Stimulated activated CD8-positive, alpha-beta memory T cell treated with anti-CD3 and anti-CD28 coated beads, Interleukin-2, amount 100 ng/mL, for 1 hour (primary cell): ENCODE measurements at places on chromosomes 7 and 10.

GRCh38 chr10:71939304-71939703 lies 24.9 kb upstream of the CHST3 start:
- DNase-seq = no peak

GRCh38 chr10:117638200-117638599 lies 95.7 kb downstream of the EMX2 start:
- DNase-seq = no peak

DNA sequence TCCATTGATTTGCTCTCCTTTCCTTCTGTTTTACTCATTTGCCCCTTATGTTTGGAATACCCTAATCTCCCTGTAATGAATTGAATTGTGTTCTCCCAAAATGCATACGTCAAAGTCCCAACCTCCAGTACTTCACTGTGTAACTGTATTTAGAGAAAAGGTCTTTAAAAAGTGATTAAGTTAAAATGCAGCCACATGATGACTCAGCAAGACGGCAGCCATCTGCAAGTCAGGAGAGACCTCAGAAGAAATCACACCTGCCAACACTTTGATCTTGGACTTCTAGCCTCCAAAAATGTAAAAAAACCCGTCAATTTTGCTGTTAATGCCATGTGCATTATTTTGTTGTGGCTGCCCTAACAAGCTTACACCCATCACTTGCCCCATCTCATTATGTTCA lies 85.3 kb upstream of the PCLO start:
- no peak for DNase-seq

- no peak for DNase-seq
Observed at GRCh38 chr7:71120096-71120495, 11.8 kb upstream of the GALNT17 start.

GRCh38 chr10:97229322-97230015 lies 43.7 kb upstream of the SLIT1 start:
- DNase-seq = no peak

DNA sequence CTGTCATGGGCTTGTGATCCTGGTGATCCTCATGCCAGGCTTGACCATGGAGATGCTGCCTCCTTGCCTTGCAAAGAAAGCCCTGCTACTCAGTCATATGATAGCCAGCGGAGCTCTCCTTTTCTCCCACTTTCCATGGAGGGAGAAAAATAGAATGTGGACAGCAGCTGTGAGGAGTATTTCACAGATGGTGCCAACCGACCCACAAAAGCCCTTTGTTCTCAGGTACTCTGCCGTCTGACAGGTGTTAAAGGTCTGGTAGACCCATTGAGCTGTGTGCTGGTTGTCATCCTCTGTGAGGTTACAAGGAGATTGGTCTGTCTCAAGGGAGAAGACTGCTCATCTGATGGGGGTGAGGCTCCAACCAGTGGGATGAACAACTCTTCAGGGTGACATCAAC lies 29.5 kb upstream of the COBL start:
- DNase-seq = no peak

GRCh38 chr7:84904561-84904960 lies 282.3 kb downstream of the SEMA3D start:
- no peak for DNase-seq

GRCh38 chr7:136523571-136523970 lies 344.9 kb upstream of the CHRM2 start:
- no peak for DNase-seq

DNA sequence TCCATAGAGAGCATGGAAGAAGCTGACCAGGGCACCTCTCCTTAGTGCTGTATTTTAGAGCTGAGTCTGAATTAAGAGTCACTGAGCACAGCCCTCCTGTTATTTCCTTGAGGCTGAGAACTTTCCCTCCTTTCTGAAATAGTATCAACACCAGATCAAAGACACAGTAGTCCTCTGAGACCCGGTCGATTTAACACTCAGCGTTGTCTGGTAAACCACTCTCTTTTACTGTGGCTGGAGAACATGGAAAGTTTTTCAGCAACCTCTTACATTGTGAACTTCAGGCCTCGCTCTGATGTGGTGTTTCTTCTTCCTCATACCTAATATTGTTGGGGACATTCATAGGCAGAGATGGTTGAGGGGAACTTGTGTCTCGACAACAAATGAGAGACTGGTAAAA lies 202.0 kb upstream of the MTPN start:
- no peak for DNase-seq

- no peak for DNase-seq
Observed at GRCh38 chr7:139159900-139160675, 50.6 kb upstream of the ZC3HAV1 start.

DNA sequence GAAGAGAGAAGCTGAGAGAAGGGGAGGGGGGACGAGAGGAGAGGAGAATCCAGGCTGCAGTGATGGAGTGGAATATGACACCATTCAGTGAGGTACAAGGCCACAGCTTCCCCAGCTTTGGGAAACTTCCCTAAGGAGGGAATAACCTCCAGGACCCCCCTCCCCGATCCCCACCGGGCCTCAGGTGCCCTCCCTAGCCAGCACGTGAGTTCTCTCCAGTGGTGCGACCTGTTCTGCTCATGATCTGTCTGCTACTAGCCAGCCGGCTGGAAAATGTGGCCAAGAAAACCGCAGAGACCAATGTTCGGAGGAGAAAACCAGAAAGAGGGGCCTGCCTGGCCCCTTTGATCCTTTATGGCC lies 39.9 kb upstream of the AGK start:
- DNase-seq = no peak

GRCh38 chr10:12849319-12850181 lies 152.0 kb downstream of the CCDC3 start:
- DNase-seq = no peak

DNA sequence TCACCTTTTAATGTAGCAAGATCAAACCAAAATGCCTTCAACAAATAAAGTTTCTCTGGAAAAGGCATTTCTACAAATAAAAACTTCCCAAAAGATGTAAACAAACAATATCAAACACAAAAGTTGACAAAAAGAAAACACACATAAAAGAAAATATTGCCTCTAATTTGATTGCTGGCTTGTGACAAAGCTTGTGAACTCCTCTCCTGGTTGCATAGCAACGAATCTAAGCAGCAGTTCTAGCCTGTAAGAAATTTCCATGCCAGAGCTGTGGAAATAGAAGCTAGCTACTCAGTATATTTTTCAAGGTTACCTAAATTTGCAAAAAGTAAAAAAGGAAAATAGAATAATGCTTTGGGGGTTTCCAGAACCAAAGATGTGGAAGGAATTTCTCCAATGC lies 173.9 kb upstream of the CDK1 start:
- DNase-seq = no peak

- DNase-seq = no peak
Observed at GRCh38 chr10:102604439-102604841, 39.8 kb upstream of the TRIM8 start.

DNA sequence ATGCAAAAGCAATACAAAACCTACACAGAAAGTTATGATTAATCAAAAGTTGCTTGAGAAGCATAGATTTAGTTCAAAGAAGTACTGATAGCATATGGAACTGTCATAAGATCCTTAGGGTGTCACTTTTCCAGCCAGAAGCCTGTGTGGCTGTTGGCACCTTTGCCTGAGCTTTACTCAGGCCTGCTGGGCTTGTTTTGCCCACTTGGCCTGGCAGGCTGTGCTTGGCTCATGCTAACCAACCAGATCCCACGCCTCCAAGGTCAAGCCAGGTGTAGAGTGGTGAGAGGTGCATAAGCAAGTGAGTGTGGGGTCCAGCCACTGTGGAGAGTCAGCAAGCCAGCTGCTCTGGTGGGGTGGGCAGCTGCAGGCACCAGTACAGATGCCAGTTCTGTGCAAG lies 12.0 kb upstream of the LIPA start:
- no peak for DNase-seq

GRCh38 chr10:28940158-28940888 lies 263.0 kb downstream of the BAMBI start:
- DNase-seq = no peak

DNA sequence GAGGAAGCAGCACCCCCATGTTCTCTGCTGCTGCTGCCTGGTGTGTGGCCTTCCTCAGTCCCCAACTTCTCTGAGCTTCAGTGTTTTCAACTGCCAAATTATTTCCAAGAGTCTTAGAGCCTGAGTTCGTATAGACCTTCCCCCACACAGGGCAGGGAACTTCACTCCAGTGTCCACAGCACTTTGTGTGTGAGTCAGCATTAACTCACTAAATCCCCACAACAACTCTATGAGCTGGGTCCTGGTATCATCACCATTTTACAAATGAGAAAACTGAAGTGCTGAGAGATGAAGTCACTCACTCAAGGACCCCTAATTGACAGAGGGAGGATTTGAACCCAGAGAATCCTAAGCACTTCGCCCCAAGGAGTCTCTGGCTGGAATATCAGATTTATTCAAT lies 48.3 kb downstream of the ADCYAP1R1 start:
- DNase-seq = no peak

- no peak for DNase-seq
Observed at GRCh38 chr7:117756586-117757085, 116.6 kb downstream of the CTTNBP2 start.

- no peak for DNase-seq
Observed at GRCh38 chr7:100465702-100466311, 1.7 kb upstream of the SPACDR start.

DNA sequence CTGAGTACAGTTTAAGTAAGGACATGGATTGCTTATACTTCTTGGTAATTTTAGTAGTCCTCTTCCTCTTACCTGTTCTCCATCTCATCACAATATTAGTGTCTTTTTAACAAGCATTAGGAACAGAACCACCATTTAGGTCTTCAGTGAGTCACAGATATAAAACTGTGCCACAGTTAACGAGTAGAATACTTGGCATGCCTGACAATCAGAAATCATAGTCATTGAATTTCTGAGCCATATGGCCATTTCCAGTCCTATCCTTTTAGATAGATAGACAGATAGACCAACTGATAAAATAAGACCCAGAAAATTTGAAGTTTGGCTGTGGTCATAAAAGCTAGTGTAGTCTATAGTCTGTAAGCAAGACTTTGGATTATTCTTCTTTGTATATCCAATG lies 71.1 kb downstream of the GBF1 start:
- no peak for DNase-seq

DNA sequence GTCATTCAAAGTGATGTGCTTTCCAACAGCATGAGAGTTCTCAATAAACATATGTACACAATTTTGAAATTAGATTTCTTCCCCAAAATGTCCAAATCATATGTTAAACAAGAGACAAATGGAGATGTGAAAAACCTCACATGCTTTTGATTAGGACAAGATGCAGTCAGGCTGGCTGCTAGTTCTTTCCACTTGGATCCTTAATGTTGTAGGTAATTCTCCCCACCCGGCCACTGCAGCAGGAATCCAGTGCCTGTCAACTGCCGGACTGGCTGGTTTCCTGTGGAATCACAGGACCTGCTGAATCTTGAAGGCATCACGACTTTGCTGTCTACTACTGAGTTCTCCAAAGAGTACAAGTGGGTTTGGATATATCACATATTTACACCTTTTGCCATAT lies 138.6 kb upstream of the AKR1E2 start:
- DNase-seq = no peak

- DNase-seq = no peak
Observed at GRCh38 chr10:76026905-76027304, 595.5 kb downstream of the LRMDA start.

DNA sequence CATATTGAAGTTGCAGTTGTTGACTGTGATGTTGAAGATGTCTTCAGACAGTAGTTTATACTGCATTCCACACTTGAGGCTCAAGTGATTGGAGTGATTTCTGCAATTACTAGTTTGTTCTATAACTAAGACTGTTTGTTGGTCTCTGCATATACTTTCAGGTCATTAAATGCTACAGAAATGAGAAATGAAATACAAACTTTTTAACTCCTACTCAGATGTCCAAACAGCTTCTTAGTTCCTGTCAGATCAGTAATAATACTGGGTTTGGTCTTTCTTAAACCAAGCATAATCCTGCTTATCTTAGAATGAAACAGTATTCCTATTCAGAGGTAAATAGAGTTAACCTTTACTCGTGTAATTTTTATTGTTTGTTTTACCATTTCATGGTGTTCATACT lies 115.9 kb downstream of the CCNY start:
- DNase-seq = no peak

- DNase-seq = no peak
Observed at GRCh38 chr7:112105584-112106530, 100.3 kb downstream of the DOCK4 start.

DNA sequence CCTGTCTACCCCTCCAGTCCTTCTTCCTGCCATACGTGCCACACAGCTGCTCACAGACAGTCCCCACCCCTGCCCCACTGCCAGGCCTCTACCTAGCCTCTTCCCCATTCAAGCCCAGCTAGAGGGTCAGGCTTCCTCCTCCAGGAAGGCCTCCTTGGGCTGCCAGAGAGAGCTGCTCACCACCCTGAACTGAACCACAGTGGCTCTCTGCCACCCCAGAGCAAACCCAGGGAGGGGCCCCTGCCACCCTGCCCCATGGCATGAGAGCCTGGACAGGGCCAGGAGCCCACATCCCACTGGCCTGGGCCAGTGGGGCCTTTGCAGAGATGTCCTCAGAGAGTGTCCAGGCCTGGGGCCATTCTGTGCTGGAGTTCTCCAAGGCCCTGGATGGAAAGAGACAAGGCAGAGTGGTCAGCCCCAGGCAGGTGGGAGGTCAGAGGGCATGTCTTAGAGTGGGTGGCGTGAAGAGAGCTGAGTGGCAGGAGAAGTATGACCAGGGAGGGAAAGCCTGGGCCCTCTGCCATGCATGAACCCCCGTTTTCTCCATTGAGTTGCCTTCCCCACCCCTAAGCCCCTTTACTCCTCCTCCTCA lies 40.4 kb downstream of the TMEM270 start:
- no peak for DNase-seq

DNA sequence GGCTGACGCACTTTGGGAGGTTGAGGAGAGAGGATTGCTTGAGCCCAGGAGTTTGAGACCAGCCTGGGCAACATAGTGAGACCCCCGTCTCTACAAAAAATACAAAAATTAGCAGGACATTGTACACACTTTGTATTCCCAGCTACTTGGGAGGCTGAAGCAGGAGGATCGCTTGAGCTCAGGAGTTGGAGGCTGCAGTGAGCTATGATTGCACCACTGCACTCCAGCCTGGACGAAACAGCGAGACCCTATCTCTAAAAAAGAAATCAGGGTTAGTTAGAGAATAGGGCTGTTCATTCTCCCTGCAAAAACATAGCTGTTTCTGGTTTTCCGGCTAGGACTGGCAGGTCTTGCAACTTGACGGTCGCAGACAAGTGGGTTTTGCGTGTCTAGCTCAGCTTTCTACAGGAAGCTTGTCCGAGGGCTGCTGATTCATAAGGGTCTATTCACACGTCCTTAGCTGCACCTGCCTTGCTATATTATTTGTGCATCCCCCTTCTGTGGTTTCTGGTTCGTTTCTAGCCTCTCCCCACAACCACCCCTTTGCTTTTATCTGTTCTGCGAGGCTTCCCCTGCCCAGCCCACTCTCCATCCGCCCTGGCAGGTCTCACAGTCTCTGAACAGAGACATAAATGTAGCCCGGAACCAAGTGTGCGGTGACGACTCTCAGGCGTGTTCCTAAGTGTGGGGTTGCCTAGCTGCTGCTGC lies 10.7 kb downstream of the AMZ1 start:
- peak; percentile 50 for DNase-seq
